ENCODE measurements at places on chromosomes 13 and 19.

- DNase-seq: no peak
These were observed 460.0 kb downstream of the COG6 start for GRCh38 chr13:40115426-40115825.

DNA sequence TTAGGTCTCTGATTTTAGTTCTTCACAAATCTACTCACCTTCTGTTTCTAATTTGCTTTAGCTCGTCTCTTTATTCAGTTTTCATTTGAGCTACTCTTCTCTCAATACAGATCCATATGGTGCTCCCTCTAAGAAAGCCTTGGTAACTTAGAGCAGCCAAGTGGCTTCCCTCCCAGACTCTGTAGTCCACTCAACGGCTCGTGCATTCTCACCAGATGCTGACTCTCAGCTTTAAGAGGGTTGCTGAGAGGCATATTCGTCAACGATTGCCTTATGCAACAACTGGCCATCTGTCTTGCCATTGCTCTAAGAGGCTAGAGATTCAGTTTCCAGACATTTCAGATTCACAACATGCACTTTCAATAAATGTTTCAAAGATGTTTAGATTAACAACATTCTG is 785.8 kb upstream of the SLC10A2 start:
- no peak for DNase-seq

GRCh38 chr13:21689097-21689496 is 18.2 kb downstream of the FGF9 start:
- DNase-seq: no peak

- no peak for DNase-seq
These were observed 3.1 kb downstream of the PPP1R14A start for GRCh38 chr19:38252941-38253691.

- no peak for DNase-seq
These were observed 14.4 kb downstream of the CDC16 start for GRCh38 chr13:114249077-114249476.

- DNase-seq: peak; percentile 79
These were observed 926 bp downstream of the ZNF587 start for GRCh38 chr19:57850553-57851017.

DNA sequence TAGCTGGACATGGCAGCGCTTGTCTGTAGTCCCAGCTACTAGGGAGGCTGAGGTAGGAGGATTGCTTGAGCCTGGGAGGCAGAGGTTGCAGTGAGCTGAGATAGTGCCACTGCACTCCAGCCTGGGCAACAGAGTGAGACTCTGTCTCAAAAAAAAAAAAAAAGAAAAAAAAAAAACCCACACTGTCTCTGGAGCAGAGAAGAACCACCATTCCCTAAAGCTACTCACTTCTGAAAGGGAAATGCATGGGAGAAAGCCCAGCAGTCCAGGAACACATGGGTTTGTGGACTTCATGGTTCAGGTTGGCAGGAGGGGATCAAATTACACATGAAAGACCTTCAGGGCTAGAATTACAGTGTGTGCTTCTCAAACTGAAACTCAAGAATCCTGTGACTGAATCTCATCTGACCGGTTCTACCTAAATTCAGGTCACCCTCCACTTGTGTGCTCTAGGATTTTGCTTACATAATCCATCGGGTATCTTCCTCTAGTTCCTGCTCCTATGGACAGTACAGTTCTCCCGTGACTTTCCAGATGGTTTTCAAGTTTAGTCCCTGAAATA is 30.2 kb upstream of the CPB2 start:
- DNase-seq: no peak

GRCh38 chr19:36482876-36483275 is 6.5 kb downstream of the ZNF566 start:
- no peak for DNase-seq

GRCh38 chr19:4144666-4145249 is 8.7 kb upstream of the CREB3L3 start:
- no peak for DNase-seq

- DNase-seq: no peak
These were observed 8.2 kb upstream of the OR1M1 start for GRCh38 chr19:9078651-9079050.

DNA sequence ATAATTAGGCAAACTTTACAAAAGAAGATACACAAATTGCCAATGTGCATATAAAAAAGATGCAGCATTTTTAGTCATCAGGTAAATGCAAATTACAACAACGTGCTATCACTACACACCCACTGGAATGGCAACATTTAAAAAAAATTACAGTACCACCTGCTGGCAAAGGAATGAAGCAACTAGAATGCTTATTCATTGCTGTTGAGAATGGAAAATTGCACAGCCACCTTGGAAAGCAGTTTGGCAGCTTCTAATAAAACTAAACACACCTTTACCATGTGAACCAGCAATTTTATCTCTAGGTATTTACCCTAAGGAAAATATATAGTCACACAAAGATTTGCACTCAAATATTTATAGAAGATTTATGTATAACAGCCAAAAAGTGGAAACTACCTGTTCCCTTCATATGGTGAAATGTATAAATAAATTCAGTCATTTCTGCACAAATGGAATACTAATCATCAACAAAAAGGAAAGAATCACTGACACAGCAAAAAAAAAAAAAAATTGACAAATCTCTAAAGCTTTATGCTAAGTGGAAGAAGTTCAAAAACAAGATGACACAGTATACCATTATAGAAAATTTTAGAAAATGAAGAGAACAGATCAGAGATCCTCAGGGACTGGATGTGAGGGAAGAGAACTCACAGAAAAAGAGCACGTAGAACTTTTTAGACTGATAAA is 30.3 kb downstream of the OXGR1 start:
- no peak for DNase-seq

DNA sequence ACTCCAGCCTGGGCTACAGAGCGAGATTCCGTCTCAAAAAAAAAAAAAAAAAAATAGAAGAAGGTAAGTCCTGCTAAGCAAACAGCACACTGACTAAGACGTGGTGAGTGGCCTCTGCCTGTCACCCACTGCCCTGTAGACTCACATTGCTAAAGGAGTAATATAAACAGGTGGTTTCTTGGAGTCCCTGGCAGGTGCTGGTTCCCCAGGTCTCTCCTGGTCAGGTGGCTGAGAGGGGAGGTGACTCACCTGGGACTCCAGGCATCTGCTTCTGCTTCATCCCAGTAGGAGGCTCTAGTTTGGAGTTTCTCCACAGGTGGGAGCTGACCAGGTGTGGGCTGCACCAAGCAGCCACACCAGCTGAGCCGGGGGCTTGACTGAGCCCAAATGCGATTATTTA is at the start of gene OR10H1:
OR10H1 (minus strand) TSS at position 359 of the 400 bp plus-strand sequence. CDS start 7,627 bp downstream, outside the sequence.
- DNase-seq: no peak

GRCh38 chr13:62320129-62321108 is 904.8 kb upstream of the PCDH20 start:
- DNase-seq: peak; percentile 25

DNA sequence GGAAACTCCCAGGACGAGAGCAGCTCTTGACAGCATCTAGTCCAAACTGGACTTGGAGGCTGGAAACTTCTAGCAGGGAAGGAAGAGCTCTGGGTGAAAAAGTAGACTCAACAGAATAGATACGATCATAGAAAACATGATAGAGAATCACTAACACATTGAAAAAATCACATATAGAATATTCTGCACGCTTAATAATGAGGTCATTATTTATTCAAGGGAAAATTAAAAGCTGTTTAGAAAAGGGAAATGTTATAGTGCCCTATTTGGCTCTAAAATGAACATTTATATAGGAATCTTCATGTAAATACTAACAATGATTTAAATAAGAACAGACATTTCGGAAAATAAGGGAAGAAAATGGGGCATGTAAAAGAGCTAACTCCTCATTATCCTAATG is 15.1 kb downstream of the KL start:
- no peak for DNase-seq

DNA sequence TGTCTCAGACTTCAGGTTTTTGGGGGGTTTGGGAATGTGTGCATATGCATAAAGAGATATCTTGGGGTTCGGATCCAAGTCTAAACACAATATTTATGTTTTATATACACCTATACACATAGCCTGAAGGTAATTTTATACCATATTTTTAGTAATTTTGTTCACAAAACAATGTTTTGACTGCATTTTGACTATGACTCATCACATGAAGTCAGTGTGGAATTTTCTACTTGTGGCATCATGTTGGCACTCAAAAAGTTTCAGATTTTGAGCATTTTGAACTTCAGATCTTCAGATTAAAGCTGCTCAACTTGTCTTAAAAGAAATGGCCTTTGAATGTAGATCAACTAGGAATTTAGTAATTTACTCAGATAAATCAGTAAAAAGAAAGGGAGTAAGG is 712.9 kb upstream of the GPC6 start:
- DNase-seq: no peak

DNA sequence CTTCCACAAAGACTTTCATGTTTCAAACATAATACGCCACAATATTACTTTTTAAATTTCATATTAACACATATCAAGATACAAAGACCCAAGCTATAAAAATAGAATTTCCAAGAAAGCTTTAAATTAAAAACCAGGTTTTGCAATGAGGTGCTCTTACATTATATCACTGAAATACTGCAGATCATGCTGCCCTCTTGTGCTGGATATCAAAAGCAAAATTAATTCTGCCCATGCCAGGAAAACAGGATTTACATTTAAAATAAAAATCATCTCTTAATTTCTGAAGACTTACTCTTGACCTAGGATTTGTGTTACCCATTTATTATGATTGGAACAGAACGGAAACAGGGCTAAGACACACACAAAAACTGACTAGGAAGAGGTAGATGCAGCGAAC is 145.0 kb downstream of the ABCC4 start:
- no peak for DNase-seq

- DNase-seq: no peak
These were observed 182.2 kb downstream of the KDM4B start for GRCh38 chr19:5150902-5151741.

- DNase-seq: no peak
These were observed 41.6 kb upstream of the ZNF681 start for GRCh38 chr19:23800271-23800670.

- no peak for DNase-seq
These were observed 36.7 kb downstream of the ZNF93 start for GRCh38 chr19:19937403-19937802.

DNA sequence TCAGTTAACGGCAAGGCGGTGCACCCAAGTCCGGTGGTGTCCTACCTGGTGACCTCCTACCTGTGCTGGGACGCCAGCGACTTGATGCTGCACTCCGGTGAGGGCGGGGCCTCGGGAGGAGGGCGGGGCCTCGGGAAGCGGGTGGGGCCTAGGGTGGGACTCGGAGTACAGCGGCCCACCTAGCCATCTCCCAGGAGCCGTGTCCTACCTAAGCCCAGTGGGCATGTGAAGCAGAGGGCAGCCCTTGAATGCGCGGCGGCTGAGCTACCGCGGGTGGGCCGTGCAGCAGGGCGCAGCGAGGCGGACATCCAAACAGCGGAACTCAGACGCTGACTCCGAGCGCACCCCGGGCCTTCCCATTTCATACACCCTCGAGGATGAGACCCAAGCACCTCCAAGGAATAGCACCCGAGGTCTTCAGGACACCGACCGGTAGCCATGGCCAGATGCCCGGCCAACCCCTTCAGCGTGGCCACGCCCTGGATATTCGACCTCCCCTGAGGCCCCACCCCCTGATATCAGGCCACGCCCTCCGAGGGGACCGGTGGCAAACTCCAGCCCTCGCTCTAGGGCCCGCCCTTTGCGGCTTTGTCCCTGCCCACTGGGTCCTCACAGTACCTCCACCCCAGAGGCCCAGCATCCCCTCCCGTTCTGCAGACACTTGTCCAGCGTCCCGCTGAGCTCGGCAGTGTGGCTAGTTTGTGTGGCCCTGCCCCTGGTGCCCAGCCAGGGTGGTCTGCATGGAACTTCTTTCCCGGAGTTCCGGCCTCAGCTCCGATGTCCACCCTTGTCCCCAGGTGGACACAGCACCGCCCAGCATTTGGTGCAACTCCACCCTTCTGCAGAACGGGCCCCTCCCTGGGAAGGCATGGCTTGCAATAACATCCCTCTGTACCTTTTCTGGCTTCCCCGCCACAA is 5.4 kb downstream of the KLK1 start:
- DNase-seq: no peak

GRCh38 chr13:41148419-41149283 is 16.0 kb upstream of the KBTBD6 start:
- no peak for DNase-seq

DNA sequence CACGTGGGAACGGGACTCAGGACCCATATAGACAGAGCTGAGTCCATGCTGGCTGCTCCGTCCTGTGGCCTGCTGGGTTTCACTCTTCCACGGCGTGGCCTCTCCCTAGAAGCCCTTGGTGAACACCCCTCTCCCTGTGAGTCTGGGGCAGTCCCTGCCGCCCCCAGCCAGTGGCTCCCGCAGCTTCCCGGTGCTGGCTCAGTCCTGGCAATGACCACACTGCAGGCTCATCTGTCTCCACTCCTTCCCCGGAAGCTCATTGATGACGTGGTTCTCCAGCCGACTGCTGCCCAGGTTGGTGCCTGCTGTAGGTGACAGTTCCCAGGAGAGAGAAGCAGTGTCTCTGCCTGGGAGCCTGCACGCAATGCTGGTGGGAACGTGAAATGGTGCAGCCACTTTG is 2.1 kb upstream of the TEX29 start:
- no peak for DNase-seq

DNA sequence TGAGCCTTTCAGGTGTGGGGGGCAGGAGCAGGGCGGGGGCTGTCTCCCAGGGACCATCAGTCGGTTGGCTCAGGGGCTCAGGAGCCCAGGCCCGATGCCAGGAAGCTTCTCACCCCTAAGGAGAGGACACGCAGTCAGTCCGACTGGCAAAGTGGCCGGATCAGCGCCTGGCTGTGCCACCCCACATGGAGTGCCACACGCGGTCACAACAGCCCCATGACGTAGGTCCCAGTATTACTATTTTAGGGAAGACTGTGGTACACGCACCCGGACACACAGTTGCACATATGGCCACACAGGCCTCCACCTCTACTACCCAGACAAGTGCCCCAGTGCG is 29.3 kb upstream of the GRTP1 start:
- no peak for DNase-seq

GRCh38 chr19:8484331-8484894 is 18.0 kb downstream of the PRAM1 start:
- DNase-seq: peak; percentile 46

- no peak for DNase-seq
These were observed 303.2 kb upstream of the TMTC4 start for GRCh38 chr13:100977841-100978240.

DNA sequence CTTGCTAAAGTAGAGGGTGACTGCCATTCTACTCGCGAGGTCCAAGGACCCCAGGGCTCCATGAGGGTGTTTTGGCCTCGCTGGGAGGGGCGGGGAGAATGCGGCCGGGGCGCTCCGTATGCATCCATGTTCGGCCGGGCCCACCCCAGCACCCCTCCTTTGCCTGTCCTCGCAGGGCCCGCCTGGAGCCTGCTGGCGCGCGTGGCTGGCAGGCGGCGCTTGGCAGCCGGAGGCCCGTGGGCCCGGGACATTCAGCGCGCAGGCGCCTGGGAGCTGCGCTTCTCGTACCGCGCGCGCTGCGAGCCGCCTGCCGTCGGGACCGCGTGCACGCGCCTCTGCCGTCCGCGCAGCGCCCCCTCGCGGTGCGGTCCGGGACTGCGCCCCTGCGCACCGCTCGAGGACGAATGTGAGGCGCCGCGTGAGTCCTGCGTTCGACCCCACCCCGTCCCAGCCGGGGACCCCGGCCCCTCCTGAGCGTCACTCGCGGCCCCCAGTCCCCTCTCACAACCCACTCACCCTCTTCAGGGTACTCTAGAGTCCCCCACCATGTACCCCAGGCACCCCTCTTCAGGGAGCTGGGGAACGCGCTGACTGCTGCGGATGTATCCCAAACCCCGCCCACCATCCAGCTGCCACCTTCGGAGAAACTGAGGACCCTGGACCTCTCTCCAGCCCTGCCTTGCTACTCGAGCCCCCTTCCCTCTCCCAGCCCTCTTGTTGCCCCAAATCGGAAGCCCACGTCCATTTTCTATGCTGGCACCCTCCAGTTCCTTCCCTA is 4.1 kb downstream of the DLL3 start:
- DNase-seq: no peak

GRCh38 chr19:52227196-52227940 is 37.5 kb downstream of the PPP2R1A start:
- no peak for DNase-seq
